Mammary microvascular endothelial cell (primary cell): ENCODE measurements at places on chromosomes 7 and 10. TPM values are rescaled to one million over a fixed set of nuclear protein-coding genes. Genes with fewer than 3 reads are reported as not detected.

ZP3 gene
- total RNA-seq = 0.59 and 0.60 TPM in 2 replicates

TLL2 gene
- 0.15 and 0.27 TPM in 2 replicates for total RNA-seq

ARHGAP22 gene
- total RNA-seq = 35.3 and 37.4 TPM in 2 replicates

CCL24 gene
- not detected in 2 replicates for total RNA-seq

CREB5 gene
- 8.3 and 12.0 TPM in 2 replicates for total RNA-seq

H2BK1 gene
- not detected in 2 replicates for total RNA-seq

VWA2 gene
- total RNA-seq = not detected in 2 replicates

PHYHIPL gene
- total RNA-seq = not detected in 2 replicates

SRRM3 gene
- total RNA-seq = 0.10 and 0.93 TPM in 2 replicates

RELN gene
- total RNA-seq = 25.9 and 27.9 TPM in 2 replicates

TSPAN13 gene
- total RNA-seq = 55.2 and 56.2 TPM in 2 replicates

IL15RA gene
- total RNA-seq = 40.6 and 52.3 TPM in 2 replicates
